ENCODE measurements at places on chromosomes 7 and 10.

- peak; percentile 35 for DNase-seq
Measured at GRCh38 chr10:126001576-126001975, 105.2 kb downstream of the FANK1 start.

- no peak for DNase-seq
Measured at GRCh38 chr10:17179002-17179401, 22.5 kb downstream of the TRDMT1 start.

- no peak for DNase-seq
Measured at GRCh38 chr7:47967708-47968107, 11.7 kb downstream of the HUS1 start.

- no peak for DNase-seq
Measured at GRCh38 chr10:28842321-28842720, 165.0 kb downstream of the BAMBI start.

DNA sequence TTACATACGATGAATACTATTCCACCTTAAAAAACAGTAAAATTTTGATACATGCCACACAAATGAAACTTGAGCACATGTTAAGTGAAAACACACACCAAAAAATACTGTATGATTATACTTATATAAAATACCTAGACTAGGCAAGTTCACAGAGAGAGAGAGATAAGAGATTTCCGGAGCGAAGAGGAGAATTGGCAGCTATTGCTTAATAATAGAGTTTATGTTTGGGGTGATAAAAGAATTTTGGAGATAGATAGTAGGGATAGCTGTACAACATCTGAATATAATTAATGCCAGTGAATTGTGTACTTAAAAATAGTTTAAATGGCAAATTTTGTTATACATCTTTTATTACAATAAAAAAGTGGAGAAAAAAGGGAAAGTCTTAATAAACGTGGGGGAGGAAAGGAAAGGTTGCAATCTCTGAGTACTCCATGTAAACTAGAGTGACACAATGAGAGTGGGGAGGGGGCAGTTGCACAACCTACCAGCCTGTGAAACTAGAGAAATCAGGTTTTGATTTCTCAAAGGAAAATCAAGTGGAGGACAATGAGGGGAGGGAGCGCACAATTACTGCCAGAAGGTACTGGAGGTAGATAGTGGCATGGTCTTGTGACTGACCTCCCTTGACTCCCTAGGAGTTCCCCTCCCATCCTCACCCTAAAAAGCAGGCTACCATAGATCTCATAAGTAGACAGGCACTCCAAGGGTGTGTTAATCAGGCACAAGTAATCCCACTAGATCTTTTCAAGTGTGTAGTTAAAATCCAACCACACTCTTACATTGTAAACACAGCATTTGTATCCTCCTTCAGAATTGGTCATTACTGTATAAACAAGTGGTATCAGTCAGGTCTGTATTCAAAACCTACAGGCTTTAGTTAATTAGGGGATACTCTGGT, 31.6 kb upstream of the ANK3 start:
- no peak for DNase-seq

DNA sequence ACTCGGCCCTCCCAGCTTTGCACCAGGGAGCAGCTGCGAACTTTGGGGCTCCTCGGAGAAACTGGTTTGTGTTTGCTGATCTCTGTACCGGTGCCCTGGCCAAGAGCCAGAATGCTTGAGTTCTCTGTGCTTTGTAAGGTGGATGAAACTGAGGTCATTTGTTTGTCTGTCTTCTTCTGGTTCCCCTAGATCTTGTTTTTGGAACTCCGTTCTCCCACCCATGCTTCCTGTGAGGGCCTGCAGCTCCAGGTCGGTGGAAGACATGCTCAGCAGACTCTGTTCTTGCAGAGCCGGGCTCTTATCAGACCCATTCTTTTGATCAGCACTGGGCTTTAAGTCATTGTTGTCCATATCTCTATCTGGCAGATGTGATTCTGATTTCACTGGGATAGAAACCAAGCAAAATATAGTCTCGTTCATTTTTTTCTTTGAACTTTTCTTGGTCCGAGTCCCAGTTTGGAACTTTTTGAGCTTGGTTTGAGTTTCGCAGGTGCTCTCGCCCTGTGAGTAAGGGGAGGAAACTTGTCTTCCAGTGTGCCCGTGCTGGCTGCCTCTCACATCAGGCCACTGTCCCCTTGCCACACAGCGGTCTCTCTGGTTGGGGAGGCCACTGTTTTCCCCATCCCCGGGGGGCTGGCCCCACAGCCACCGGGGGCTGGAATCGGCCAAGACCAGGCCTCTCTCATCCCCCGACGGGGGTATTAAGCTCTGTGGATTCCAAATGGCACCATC, 31.2 kb downstream of the JCAD start:
- DNase-seq = no peak

- no peak for DNase-seq
Measured at GRCh38 chr7:77837966-77838365, 39.4 kb downstream of the PHTF2 start.

DNA sequence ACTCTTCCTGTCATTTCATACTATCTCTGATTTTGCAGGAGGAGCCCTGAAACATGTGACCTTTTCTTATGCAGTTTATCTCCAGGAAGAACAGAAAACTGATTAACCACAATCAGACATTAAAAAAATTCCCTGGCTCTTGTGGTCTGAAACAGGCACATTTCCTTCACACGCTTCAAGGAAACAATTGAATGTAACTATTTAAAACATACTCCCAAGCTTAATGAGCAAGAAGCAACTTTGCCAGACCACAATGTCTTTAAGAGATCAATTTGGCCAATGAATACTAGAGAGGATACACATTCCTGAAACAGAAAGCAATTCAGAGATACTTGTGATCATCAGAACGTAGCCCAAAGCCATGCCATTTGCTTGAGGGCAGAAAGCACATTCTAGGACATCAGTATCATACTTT, 65.8 kb downstream of the PIP4K2A start:
- DNase-seq = no peak

- no peak for DNase-seq
Measured at GRCh38 chr10:88853155-88853881, 1.7 kb upstream of the ANKRD22 start.

DNA sequence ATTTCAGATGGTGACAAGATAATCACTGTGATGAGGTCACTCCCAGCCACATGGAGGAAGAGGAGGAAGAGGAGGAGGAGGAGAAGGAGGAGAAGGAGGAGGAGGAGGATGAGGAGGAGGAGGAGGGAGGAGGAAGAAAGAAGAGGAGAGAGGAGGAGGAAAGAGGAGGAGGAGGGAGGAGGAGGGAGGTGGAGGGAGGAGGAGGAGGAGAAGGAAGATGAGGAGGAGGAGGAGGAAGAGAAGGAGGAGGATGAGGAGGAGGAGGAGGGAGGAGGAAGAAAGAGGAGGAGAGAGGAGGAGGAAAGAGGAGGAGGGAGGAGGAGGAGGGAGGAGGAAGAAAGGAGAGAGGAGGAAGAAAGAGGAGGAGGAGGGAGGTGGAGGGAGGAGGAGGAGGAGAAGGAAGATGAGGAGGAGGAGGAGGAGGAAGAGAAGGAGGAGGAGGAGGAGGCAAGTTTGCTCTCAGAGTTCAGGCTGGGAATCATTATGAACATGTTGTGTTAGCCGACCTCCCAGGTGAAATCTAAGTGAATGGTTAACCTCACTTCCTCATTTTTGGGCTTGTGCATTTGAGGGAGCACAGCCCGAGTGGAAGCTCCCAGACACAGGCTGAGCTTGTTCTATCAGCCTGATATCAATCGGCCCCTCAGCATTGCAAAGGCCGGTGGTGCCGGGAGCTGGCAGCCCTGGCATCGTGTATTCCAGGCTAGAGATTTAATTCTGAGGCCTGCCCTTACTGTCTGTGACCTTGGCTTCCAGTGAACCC, 236.2 kb upstream of the PITRM1 start:
- DNase-seq = no peak

GRCh38 chr7:15839416-15840100, 153.1 kb upstream of the MEOX2 start:
- DNase-seq = no peak

DNA sequence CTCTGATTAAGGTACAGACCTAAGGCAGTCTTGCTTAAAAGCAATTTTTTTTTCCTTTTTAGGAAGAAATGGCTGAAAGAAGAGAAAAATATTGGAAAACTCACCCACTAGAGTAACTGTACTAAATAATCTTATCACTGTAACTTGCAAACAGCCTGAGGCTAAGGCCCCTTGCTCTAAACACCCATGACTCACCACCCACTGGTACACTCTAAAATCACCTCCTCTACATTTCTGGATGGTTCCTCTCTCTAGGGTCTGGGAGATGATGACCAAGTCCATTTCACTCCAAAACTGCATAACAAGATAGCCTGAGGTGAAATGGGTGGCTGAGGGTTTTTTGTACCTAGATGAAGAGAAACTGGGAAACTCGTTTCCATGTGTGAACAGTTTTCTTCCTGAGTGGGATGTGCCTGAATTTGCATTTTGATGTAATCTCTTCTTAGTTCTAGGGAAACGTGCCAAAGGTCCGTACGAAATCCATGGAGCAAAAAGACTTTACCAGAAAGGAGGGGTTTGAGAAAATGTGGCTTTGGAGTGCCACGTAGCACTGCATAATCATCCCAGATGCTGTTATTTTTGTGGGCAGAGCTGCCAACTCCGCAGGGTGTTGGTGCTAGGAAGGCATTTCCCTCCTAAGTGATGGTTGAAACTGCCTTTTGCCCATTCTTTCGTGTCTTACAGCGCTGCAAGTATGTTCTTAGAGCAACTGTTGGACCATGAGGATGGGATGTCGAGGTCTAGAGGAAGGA, 113.5 kb upstream of the C10orf90 start:
- no peak for DNase-seq

DNA sequence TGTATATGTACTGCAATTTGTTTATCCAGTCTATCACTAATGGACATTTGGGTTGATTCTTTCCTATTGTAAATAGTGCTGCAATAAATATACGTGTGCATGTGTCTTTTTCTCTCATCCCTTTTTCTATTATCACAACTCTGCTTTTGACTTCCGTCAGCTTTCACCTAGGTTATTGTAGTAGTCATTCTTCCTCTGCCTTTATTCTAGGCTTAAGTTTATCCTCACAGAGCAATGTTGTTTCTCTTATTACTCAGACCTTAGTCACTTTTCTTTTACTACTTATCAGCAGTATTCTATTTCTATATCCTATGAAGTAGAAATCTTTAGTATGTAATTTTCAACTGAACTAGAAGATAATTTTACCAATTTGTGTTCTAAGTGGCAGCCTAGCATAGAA, 175.3 kb upstream of the SEMA3E start:
- no peak for DNase-seq

DNA sequence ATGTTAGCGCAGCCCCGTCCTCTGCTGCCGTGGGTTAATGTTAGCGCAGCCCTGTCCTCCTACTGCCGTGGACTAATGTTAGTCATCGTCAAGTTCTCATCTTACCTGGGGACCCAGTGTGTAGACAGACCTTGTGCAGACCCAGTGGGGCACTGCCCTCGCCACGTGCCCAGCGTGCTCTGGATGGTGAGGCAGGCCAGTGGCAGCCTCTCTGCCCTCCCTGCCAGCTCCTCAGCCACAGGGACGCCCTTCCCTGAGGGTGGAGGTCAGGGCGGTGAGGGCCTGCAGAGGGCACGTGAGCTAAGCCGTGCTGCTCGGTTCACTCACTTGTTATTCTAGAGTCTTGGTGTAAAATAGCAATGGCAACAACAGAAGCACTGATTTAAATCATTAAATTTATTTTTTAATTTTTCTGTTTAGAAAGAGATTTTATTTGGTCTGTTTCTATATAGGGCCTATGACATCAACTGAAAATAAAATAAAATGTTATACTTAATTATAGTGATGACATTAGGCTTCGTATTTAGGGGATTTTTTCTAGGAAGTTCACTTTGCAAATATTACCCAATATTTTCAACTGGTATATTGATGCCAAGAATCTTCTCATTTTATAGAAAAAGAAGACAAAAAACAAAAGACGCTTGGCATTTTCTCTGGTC, 48.4 kb downstream of the NKX6-2 start:
- DNase-seq = no peak

- DNase-seq = no peak
Measured at GRCh38 chr10:49135575-49136313, 1.9 kb upstream of the FAM170B start.

DNA sequence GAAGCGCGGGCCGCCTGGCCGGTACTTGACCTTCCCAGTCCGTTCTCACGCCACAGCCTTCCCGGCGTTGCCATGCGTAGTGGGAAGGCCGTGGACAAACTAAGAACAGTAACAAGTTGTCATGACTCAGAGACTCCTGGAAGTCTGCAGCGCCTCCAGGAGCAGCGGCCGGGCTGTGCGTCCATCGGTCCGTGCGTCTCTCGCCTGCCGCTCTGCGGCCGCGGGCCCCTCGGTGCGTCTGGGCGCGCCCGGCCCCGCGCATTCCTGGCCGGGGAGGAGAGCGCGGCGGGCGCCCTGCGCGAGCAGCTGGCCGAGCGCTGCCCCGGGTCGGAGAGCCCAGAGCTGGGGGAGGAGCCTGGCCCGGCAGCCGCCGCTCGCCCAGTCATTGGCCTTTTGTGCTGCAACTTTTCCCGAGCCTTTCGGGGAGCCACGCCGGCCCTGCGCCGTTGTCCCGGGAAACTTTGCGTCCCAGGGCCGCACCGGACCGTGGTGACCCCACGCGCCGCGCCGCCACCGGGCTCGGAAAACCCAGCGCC, 123.7 kb downstream of the TACC2 start:
- no peak for DNase-seq

GRCh38 chr10:29033311-29033940, 255.4 kb upstream of the LYZL1 start:
- no peak for DNase-seq
